IPS DF 6.9 (cell line): ENCODE measurements at places on chromosomes 12 and 14.

GRCh38 chr14:37215345-37215744, 17.6 kb downstream of the MIPOL1 start:
- H3K36me3 ChIP-seq, result no peaks in the 10 kb centered on the region
- no peaks in the 10 kb centered on the region for H3K4me1 ChIP-seq
- DNase-seq, result no peak

GRCh38 chr14:73237786-73238423, 599 bp downstream of the PAPLN start:
- no peak for DNase-seq
- H3K4me1 ChIP-seq, result peaks cover 9% of the 10 kb centered on the region
- peak overlapping the region; percentile 51; the same call in 1 of the 2 replicates for H3K4me3 ChIP-seq
- peaks cover 13% of the 10 kb centered on the region for H3K27me3 ChIP-seq
- H3K36me3 ChIP-seq, result 0 out of 2 replicates have a peak, but pooled peaks cover 3% of the 10 kb centered on the region
- H3K27ac ChIP-seq, result no peak overlapping the region

GRCh38 chr12:119230807-119231206, 52.1 kb downstream of the HSPB8 start:
- H3K27me3 ChIP-seq, result no peaks in the 10 kb centered on the region
- no peak overlapping the region for H3K4me3 ChIP-seq
- H3K4me1 ChIP-seq, result peaks cover 5% of the 10 kb centered on the region; the same call in 1 of the 2 replicates
- H3K27ac ChIP-seq, result no peak overlapping the region
- no peaks in the 10 kb centered on the region for H3K36me3 ChIP-seq

- no peaks in the 10 kb centered on the region for H3K27me3 ChIP-seq
- H3K4me1 ChIP-seq, result no peaks in the 10 kb centered on the region
- H3K4me3 ChIP-seq, result no peak overlapping the region
- DNase-seq, result no peak
- no peaks in the 10 kb centered on the region; the same call in 1 of the 2 replicates for H3K36me3 ChIP-seq
These were observed 9.6 kb downstream of the PRKAG1 start for GRCh38 chr12:49008943-49009342.
